Right lobe of liver (tissue), 6 donors: ENCODE measurements at places on chromosomes 3 and 15. TPM values are rescaled to one million over a fixed set of nuclear protein-coding genes. Genes with fewer than 3 reads are reported as not detected.

ECE2 gene
- total RNA-seq = not detected

MINDY4B gene
- not detected for total RNA-seq

TMC3 gene
- total RNA-seq = 0.11 TPM

MTMR10 gene
- total RNA-seq = 16.2 TPM

CSTA gene
- total RNA-seq = 12.4 TPM

MIX23 gene
- total RNA-seq = 31.2 TPM

SLC9A9 gene
- total RNA-seq = 6.3 TPM

ABHD14A gene
- total RNA-seq = 22.2 TPM

ULK4 gene
- 5.3 TPM for total RNA-seq

DAZL gene
- not detected for total RNA-seq
